Cerebellum (tissue), 4 donors: ENCODE measurements at places on chromosomes 7 and 10.
A peak's percentile ranks its signal among the peaks of the same experiment; 100 is the strongest.

DNA sequence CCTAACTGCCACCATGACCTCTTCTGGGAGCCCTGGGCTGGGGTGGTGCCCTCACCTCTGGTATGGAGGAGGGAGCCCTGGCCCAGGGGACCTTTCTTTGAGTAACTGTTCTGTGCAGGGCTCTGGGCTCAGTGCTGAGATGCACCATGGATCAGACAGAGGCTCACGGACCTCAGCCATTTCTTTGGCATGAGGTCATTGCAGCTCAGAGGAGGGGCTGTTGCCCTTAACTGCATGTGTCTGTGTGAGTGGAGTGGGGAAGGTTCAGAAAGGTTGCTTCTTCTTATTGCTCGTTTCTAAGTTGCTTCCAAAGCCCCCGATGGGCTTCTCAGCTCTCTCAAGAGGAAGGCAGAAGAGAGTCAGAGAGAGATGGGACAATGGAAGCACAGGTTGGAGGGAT is 233.9 kb downstream of the RPS24 start:
- DNase-seq, result no peak

- no peak for DNase-seq
These were observed 81.6 kb upstream of the CHST15 start for GRCh38 chr10:124174673-124175645.

DNA sequence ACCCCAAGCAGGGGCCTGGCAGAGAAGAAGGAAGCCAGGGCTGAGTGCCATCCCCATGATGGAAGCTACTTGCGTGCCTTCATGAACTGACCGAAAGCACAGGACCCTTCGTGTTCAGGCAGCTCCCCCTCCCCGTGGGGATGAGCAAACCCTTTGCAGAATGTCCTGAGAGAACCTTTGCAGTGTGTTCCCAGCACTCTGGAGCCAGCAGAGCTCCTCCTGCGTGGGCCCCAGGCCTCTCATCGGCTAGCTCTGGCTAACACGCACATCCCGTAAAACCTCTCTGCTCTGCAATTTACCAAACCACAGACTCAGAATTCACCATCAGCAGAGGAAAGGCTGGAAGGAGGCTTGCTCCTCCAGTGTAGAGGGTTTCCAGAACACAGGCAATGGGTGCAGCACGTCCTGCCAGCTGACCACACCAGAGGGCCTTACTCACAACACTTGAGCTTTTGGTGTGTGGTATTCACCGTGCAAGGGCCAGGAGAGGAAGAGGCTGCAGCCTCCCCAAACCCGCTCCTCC is 3.1 kb downstream of the SH3PXD2A start:
- DNase-seq, result no peak

DNA sequence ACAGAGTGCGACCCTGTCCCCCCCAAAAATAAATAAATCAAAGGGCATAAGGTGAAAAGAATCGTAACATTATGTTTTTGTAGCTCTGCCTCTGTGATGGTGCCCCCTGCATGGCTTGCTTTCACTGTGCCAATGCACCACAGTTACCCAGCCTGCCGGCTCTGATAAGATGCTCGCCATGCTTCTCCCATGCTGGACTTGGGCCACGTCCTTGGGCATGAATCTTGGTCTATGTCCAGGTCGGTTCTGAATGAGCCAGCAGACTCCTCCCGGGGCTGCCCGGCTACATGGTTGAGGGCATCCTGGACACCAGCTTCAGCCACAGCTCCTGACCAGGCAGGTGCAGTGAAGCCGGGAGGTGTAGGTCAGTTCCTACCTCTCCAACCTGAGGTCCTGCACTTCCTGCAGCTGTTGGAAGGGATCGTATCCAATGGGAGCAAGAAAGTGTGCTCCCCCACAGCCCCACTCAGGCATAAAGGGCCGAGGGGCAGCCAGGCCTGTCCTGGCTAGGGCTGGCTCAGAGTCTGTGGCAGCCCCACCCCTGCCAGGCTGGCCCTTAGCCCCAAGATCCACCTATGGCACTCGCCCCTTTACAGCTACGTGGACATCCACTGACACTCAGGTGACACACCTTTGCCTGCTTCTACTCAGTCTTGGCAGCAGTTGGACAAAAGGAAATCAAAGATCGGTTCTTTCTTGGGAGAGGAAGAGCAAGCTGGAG is 34.1 kb downstream of the CHST3 start:
- DNase-seq, result peak; percentile 90

- DNase-seq, result no peak
These were observed 236.3 kb downstream of the SDK1 start for GRCh38 chr7:3537210-3537875.

- DNase-seq, result no peak
These were observed 166.9 kb downstream of the PARD3 start for GRCh38 chr10:34647875-34648865.

GRCh38 chr7:132182992-132183391 is 393.3 kb downstream of the PLXNA4 start:
- DNase-seq, result no peak

DNA sequence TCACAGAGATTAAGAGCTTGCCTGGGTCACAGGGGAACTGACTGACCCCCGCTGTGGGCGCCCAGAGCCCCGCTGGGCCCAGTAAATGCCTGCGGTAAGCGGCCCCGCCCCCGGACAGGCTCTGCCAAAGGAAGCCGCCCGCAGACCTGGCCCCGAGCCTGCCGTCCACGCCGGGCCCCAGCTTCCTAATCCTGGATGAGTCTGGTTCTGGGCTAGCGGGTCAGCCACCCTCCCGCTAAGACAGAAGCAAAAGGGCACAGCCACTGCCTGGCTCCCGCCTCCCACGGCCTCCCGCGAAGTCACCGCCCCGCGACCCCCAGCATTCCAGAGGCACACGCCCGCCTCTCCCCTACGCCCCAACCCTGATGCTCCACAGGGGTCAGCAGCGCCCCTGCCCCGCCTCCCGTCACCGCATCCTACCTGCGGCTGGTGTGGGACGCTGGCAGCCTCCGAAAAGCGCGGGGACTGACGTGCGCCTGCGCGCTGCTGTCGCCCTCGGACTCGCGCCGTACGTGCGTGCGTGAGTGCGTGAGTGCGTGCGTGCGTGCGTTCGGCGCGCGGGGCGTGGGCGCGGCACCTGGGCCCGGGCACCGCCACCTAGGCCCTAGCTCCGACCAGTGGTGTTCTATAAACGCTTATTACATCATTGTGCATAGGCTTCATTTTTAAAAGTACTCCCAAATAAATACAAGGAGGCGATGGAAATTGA is at the start of gene FIGNL1:
TSS of gene FIGNL1 (minus strand) at position 470 of the 709 bp plus-strand sequence. CDS start 3,063 bp downstream, outside the sequence.
- peak; percentile 85 for DNase-seq

DNA sequence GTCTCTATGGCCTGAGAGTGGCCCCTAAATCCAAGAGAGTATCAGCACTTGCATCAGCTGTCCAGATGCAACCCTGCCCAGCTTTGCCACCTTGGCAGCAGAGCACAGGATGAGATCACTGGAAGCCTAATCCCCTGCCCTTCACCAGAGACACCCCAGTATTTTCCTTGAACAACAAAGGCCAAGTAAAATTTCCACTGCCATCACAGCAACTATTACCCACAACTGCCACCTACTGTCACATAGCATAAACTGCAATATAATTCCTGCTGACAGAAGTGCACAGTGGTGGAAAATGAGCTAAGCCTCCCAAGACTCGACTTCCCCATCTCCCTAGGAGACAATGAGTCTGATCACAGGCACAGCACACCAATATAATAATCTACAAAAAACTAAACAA is 462.8 kb upstream of the ZWINT start:
- no peak for DNase-seq

DNA sequence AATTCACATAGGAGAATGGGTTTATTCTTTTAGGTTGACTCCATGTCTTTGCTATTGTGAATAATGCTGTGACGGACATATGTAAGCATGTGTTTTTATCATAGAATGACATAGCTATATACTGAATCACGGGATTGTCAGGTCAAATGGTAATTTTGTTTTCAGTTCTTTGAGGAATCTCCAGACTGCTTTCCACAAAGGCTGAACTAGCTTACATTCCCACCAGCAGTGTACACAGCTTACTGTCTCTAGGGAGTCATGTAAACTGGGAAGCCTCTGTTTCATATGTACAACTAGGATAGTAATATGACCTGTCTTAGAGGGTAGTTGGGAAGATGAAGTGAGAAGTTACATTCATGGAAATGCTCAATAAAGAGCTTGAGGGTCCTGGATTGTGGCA is 6.8 kb upstream of the C10orf120 start:
- no peak for DNase-seq

GRCh38 chr10:133489816-133490588 is 36.3 kb downstream of the SCART1 start:
- DNase-seq, result no peak

GRCh38 chr7:100367676-100368613 is 5.3 kb upstream of the PILRA start:
- DNase-seq, result peak; percentile 91

DNA sequence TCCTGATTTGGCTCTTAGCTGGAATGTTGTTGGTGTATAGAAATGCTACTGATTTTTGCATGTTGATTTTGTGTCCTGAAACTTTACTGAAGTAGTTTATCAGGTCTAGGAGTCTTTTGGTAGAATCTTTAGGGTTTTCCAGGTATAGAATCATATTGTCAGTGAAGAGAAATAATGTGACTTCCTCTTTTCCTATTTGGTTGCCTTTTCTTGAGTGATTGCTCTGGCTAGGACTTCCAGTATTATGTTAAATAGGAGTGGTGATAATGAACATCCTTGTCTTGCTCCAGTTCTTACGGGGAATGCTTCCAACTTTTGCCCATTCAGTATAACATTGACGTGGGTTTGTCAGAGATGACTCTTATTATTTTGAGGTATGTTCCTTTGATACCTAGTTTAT is 52.0 kb downstream of the ZNF783 start:
- no peak for DNase-seq

DNA sequence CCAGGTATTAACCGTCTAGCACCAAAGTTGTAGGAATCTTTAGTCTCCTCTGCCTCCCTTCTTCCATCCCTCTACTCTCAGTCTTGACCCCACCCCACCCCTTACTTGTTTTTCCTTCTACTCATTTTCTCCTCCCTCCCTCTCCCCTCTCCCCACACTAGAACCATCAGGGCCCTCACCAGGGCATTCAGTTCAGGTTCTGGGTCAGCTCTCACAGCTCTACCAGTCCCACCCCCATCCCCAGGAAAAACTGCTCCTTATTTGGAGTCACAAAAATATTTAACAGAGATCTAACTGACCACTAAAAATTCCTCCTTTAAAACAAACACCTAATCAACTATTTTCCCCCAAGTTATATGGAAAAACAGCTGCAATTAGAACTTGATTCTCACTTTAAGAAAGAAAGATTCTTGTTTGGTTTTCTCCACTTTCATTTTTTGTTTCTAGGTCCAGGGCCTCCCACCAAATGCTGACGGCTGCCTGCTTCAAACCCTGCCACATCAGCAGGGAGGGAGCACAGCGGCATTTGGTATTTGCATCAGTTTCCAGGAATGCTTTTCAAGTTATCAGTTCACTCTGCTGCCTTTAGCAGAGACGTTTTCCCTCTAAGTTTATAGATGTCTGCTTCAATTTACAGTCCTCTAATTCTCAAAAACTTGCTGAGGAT is 2.8 kb upstream of the COL1A2 start:
- DNase-seq, result no peak

DNA sequence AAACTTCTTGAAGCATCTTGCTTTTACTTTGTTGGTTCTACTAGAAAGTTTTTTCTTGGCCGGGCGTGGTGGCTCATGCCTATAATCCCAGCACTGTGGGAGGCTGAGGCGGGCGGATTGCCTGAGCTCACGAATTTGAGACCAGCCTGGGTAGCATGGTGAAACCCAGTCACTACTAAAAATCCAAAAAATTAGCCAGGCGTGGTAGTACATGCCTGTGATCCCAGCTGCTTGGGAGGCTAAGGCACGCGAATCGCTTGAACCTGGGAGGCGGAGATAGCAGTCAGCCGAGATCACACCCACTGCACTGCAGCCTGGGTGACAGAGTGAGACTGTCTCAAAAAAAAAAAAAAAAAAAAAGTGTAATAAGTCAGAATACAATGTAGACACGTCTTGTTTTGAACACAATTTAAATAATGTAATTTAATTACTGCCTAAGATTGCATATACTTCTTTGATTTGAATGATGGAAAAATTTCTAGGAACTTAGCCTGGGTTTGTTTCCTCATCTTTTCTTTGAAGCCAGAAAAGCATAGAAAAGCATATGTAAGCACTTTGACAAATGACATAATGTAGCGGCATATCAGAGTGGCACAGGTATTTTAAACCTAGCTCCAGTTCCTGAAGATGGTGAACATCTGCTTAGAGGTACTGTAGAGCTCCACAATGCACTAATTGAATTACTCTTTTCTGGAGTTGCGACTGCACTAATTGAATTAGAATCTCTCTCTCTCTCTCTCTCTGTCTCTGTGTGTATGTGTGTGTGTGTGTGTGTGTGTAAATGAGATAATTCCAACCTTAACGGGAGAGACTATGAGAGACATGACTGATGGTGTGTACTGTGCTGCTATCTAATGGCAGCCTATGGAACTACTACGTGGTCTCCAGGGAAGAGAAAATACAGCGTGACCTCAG is 87.8 kb downstream of the BTRC start:
- peak; percentile 74 for DNase-seq

DNA sequence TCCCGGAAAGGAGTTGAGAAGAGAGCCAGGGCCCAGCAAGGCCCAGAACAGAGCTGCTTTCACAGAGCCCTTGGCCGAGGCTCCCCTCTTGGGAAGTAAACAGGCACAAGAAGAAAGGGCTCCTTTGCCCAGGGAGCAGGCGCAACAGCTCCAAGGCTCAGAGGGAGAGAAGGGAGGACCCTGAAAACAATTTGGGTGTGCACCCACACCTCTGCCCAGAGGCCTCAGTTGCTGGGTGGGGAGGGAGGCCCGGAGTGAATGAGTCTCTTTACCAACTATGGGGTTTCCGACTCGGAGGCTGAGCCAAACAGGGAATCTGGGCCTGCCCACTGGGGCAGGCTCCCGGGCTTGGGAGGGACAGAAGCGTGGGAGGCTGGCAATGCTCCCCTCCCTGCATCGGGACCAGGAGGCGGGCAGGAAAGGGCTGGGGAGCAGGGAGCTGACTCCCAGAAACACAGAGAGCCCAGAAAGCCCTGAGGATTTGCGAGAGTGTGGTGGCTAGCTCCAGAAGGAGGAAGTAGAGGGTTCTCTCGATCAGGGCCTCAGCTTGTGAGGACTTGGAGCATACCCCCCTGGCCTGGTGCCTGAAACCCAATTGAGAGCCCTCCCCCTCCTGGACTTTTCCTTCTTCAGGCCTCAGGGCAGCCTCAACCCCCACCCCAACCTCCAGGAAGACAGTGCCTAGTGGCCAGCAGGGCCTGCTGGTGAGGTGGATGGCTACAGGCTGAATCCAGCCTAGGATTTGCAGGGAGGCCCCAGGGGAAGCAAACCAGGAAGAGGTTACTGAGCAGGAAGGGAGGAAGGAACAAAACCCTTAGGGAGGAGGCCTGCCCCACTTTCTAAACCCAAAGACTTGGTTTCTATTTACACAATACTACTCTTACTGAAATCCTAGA is 6.2 kb downstream of the C10orf105 start:
- DNase-seq, result peak; percentile 76

DNA sequence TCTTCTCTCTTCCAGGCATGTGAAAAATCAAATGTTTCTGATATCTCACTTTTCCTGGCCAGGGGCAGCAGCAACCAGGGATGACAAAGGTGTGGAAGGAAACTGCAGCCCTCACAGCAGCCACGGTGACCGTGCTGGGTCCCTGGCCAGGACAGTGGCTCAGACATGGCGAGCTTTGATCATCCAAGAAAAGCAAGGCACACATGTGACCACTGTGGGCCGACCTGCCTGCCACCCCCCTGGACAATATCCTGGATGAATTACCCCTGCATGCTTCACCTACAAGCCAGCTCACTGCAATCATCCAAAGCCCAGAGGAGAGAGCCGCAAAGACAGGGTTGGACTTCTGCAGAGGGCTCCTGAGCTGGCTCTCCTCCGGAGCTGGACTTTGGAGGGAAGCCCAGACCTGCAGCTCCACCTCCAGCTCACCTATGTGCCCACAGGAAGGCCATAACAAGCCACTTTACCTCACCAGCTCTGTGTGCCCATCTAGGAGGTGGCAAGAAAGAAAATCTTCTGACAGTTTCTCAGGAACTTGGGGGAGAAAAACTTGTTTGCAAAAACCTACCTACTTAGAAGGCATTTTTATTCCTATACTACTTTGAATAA is 2.7 kb downstream of the CHST15 start:
- no peak for DNase-seq
